ENCODE measurements at places on chromosomes 4 and X. TPM values are rescaled to one million over a fixed set of nuclear protein-coding genes. Genes with fewer than 3 reads are reported as not detected.

AMELX gene
- not detected for polyA plus RNA-seq

DNA sequence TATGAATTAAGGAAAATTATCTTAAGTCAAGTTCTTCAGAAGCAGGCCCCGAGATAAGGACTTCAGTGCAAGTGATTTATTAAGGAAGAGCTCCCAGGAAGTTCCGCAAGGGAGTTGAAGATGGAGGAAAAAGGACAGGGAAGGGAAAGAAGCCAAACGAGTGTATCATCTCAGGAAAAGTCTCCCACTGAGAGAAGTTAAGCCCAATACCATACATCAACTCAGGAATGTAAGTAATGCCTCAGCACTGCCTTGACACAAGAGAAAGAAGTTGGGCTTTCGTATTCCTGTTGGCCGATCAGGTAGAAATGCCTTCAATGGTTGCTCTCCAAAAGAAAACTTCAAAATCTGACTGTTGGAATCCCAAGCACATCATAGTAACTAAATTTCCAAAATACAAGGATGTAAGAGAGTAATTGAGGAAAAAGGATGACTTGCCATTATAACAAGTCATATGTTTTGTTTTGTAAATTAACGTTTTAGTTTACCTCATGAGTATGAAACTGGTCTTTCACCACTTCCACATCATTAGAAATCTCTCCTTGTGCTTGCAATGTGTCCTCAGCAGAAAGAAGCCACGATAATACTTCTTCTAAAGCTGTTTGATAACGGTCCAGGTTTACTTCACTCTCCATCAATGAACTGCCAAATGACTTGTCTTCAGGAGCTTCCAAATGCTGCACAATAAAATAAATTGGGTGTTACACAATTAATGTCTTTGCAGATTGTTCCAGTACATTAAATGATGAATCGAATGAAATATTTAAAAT, 566.7 kb downstream of the DMD start:
- no peaks in the 10 kb centered on the region for H3K27me3 ChIP-seq
- no peaks in the 10 kb centered on the region for H3K4me1 ChIP-seq
- H3K27ac ChIP-seq = no peak overlapping the region
- H3K36me3 ChIP-seq = no peaks in the 10 kb centered on the region
- no peak overlapping the region for H3K4me3 ChIP-seq

GRCh38 chr4:41957634-41958033, 22.4 kb downstream of the TMEM33 start:
- no peaks in the 10 kb centered on the region for H3K27me3 ChIP-seq
- peaks cover 6% of the 10 kb centered on the region for H3K36me3 ChIP-seq
- DNase-seq = peak; percentile 31
- no peaks in the 10 kb centered on the region for H3K4me1 ChIP-seq
- H3K4me3 ChIP-seq = no peak overlapping the region
- no peak overlapping the region for H3K27ac ChIP-seq

GAGE13 gene
- polyA plus RNA-seq = not detected

DNA sequence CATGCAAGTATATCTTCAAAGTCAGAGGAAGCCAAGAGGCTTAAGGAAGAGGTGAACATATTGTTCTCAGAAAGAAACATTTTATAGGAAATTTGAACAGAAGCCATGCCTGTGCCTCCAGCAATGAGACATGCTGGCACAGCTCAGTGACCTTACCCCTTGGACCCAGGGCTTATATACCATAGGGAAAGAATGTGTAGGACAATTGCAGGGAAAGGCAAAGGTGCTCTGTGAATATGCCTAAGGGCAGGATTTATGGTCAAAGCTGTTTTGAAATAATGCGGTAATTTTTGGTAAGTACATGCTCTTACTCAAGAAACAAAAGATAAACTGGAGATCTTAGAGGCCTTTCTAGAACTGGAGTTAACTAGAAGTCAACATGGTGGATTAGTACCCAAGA, 568.8 kb downstream of the GRID2 start:
- H3K27me3 ChIP-seq = no peaks in the 10 kb centered on the region
- no peaks in the 10 kb centered on the region for H3K4me1 ChIP-seq
- H3K27ac ChIP-seq = no peak overlapping the region
- no peak overlapping the region for H3K4me3 ChIP-seq
- no peaks in the 10 kb centered on the region for H3K36me3 ChIP-seq
- DNase-seq = no peak

DNA sequence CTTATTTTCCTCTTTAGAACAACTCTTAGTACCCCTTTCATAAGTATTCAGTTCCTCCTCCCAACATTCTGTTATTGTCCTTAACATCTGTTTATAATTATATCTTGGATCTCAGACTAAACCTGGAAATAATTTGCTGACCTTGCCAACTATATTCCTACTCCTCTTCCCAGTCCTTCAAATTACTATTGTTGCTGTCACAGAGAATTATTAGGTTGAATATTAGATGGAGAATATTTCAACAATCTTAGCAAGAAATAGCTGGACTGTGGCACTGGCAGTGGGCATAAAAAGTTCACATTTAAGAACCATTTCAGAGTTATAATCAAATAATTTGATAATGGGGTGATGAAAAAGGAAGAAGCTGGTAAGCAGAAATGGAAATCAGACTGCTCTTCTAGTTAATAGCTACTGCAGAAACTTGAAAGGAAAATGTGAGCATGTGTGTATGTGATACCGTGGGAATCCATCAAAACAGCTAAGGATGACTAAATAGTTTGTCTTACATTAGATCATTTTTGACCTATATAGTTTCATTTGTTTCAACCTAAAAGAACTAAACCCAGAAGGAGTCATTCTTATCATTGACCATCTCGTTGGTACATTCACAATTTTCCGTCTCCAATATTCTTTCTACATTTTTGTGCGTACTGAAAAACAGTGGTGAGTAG, 43.3 kb upstream of the PRDM8 start:
- DNase-seq = no peak
- peaks cover 3% of the 10 kb centered on the region for H3K4me1 ChIP-seq
- H3K4me3 ChIP-seq = no peak overlapping the region
- no peaks in the 10 kb centered on the region for H3K27me3 ChIP-seq
- no peak overlapping the region for H3K27ac ChIP-seq

VEGFC gene
- polyA plus RNA-seq = 18.7 TPM

DNA sequence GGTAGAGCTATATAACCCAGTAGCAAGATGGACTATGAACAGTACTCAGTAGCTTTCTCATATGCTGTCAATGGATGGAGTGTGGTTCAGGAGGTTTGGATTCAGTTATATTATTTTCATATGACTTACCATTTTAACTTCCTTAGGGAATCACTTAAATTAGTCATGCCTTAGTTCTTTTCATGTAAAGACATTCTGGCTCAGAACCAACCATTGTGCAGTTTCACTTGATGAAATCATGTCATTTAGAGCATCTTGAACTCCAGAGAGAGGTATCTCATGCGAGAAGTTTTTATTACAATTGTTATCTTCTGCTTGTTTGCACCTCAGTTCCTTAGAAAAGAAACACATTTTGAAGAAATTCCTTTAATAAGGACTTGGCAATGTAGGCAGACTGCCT, 55.8 kb downstream of the IL1RAPL2 start:
- no peaks in the 10 kb centered on the region for H3K4me1 ChIP-seq
- H3K27me3 ChIP-seq = no peaks in the 10 kb centered on the region
- no peaks in the 10 kb centered on the region for H3K36me3 ChIP-seq
- DNase-seq = no peak

DNA sequence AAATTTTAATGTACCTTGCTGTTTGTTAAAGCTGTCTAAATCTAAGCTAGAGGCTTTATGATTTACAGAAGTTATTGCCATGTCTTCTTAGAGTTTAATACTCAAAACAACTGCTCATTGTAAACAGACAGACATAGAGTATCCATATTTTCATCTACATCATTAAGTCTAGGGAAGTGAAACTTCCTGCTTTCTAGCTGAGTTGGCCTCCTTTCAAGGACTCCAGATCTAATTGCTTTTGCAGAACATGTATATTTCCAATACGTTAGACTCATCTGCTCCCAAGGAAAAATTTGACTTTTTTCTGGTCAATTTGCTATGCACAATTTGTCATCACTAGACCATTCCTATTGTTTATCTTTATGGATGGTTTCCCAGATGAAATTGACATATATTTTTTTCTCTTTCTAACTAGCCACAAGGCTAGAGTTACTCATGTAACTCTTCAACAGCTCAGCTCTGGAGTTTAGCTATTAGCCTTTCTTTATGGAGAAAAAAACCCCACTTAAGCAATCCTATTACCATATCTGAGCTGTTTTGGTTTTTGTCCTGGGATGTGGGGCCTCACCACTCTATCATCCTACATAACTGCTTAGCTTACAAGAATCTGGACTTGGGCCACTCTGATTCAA, 122.9 kb downstream of the PPA2 start:
- no peak overlapping the region for H3K27ac ChIP-seq
- H3K4me3 ChIP-seq = no peak overlapping the region
- no peaks in the 10 kb centered on the region for H3K4me1 ChIP-seq
- DNase-seq = peak; percentile 43

- H3K36me3 ChIP-seq = no peaks in the 10 kb centered on the region
- H3K27ac ChIP-seq = no peak overlapping the region
- no peak overlapping the region for H3K4me3 ChIP-seq
- no peaks in the 10 kb centered on the region for H3K27me3 ChIP-seq
- peaks cover 2% of the 10 kb centered on the region for H3K4me1 ChIP-seq
These were observed 255.8 kb downstream of the OPHN1 start for GRCh38 chrX:68177542-68177941.

DNA sequence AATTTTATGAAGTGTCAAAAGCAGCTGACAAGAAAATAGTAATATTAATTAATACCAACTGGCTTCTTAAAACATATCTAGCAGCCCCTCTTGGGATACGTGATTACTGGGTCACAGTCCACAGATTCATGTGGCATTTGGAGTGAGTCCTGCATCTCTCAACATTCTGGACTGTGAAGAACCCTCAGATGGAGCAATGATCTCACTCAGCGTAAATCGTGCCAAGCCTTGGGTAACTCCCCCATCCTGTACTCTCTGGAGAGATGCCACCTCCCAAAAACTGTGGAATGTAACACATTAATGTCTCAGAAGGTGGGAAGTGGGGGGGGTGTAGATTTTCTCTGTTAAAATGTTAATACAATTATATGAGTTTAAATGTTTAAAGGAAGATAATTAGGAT, 118.2 kb upstream of the IQCM start:
- no peak overlapping the region for H3K27ac ChIP-seq
- no peak overlapping the region for H3K4me3 ChIP-seq
- peaks cover 2% of the 10 kb centered on the region for H3K27me3 ChIP-seq
- H3K4me1 ChIP-seq = no peaks in the 10 kb centered on the region
- no peaks in the 10 kb centered on the region for H3K36me3 ChIP-seq

DNA sequence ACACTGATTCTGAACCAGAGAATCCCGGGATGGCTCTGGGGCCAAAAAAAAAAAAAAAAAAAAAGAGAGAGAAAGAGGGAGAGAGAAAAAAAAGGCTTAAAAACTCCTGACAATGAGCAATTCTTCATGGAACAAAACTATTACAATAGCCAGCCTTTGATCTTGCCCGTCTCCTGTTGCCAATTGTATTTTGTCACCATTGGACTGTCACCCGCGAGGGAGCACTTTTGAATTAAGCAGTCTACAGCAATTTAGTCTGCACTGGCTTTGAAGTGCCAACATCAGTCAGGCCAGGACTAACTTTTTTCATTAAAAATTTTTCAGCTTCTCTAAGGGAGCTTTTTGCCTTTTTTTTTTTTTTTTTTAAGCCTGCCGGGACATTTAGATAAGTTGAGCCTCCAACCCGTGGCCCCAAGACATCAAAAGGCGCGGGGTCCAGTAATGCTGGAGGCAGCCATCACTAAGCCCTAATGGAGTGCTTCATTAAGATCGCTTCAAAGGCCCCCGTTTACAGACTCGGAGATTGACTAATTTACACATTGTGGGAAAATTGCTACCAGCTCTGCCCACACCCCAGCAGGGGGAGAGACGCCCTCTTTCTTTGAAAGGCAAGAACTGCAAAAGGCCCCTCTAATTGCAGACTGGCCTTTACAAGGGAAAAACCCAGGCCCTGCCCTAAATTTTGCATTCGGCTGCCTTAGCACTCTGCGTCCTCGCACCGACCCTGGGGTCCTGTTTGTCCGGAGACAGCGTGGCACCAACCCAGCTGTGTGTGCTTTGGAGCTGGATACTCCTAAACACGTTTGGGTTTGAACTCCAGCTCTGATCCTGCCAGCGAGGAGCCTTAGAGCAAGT, 98.1 kb upstream of the MSX1 start:
- H3K36me3 ChIP-seq = no peaks in the 10 kb centered on the region
- no peaks in the 10 kb centered on the region for H3K27me3 ChIP-seq
- no peak for DNase-seq
- H3K27ac ChIP-seq = no peak overlapping the region

TBC1D19 gene
- polyA plus RNA-seq = 4.4 TPM

DNA sequence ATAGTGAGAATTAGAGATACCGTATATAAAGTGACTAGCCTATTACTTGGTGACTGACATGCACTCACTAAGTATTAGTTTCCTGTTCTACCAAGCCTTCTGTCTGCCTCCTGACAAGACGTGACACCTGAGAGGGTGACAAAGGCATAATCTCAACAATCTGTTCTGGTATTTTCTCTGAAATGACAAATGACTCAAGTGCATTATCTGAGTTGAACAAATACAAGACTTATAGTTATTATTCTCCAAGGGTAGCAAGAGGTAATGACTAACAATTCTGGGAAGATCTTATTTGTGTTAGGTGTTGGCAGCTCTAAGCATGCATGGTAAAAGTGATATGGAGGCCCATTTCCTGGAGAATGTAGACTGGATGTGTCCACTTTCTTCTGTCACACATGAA, 60.6 kb downstream of the SYTL5 start:
- peak; percentile 8 for DNase-seq
- H3K4me1 ChIP-seq = no peaks in the 10 kb centered on the region
- H3K36me3 ChIP-seq = no peaks in the 10 kb centered on the region

GRCh38 chr4:25504932-25505636, 128.0 kb downstream of the ANAPC4 start:
- no peaks in the 10 kb centered on the region for H3K4me1 ChIP-seq
- no peaks in the 10 kb centered on the region for H3K36me3 ChIP-seq
- no peaks in the 10 kb centered on the region for H3K27me3 ChIP-seq
- no peak overlapping the region for H3K27ac ChIP-seq

BDH2 gene
- polyA plus RNA-seq = 37.3 TPM

DNA sequence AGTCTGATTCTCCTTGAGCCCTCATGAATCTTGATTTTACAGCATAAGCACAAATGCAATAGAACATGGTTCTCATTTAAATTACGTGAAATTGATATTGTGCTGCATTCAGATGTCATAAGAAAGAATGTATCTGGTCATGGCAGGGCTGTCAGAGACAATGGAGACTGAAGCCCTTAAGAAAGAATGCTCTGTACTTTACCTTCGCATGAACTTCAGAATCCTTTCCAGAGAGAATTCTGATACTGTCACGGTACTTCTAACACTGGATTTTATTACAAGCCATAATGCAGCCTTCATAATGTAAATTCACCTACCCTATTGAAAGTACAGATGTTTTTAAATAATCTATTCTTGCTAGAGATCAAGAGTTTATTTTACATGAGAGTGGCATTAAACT, 677.9 kb upstream of the ADGRL3 start:
- no peaks in the 10 kb centered on the region for H3K27me3 ChIP-seq
- no peaks in the 10 kb centered on the region for H3K36me3 ChIP-seq
- no peak overlapping the region for H3K27ac ChIP-seq
- H3K4me3 ChIP-seq = no peak overlapping the region
- no peaks in the 10 kb centered on the region for H3K4me1 ChIP-seq

Measured in endothelial cell of umbilical vein (primary cell).